Kidney glomerular epithelial cell (primary cell): ENCODE measurements at places on chromosomes 7 and 10.

DNA sequence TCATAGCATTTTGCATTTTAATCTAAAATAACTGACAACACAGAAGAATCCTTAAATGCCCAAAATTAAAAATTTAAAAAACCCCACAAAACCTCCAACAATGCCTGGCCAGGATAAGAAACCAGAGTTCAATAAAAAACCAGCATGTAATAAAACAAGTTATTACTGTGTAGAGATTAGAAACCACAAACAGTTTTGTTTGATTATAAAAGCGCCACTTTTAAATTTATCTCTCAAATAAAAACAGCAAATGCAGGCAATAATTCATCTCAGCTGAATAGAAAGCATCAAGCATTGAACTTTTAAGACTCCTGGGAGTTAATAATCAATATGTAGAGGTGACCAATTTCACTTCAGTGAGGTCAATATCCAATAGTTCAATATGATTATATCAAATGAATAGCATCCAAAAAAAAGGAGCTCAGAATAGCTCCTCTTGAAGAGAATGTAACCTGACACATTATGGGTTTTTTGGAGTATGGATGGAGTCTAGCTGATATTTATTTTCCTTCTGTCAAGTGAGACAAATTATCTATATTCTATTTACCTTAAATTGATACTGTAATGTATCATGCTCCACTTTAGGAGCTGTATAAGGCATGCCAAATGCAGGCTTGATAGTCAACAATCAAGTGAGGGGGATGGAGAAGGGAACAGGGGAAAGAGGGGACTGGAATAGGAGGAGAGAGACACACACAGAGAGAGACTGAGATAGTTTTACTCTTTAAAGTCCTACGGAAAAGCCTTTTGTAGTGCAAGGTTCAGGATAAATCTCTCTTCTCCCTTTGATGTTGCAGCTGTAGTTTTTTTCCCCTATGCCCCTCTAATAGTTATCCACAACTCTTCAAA is 130.9 kb downstream of the RSU1 start:
- DNase-seq, result no peak

GRCh38 chr7:157523766-157524421 is 187.1 kb downstream of the DNAJB6 start:
- no peak for DNase-seq

GRCh38 chr10:121516093-121516865 is 82.0 kb downstream of the FGFR2 start:
- DNase-seq, result no peak

DNA sequence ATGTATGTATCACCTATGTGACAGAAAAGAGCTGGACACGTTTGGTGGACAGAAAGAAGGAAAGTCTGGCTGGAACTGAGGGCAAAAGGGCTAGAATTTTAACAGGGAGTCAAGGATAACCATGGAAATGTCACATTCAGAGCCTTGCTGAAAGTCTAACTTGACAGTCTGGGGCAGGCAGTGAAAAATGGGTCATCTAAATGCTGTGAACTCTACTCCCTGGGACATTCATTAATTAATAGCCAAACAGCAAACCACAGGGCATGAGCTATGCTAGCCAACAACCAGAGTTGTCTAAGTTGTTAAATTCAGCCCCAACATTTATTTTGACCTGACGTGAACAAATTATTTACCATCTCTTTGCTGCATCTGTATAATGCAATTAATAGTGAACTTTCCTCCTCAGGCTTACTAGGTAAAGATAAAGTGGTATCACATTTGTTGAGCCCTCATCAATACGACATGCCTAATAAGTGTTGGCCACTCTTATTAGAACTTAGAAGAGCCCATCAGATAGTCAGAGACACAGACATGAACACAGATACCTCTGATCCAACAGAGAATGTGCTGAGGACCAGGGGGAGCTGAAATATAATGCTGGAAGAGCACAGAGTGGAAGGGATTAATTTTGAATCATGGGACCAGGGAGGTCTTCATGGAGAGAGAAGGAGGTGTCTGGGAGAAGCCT is 109.9 kb downstream of the SORCS1 start:
- no peak for DNase-seq
